ENCODE measurements at places on chromosomes 4 and X.

DNA sequence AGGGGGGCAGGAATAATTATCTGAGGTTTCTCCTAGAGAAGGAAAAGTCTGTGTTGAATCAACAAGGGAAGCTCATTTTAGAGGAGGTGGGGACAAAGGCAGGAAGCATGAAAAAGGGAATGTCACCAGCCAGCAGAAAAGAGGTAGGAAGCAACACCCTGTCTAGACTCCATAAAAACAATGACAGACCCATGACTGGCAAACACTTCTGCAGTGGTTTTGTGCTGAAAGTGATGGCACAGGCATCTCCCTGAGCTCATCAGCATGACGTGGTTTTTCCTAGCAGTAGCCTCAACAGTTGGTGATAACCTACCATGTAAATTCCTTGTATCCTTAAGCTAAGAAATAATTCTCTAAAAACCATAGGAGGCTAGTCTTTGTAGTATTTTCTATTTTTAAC is 110.7 kb upstream of the GALNT7 start:
- no peak for DNase-seq

GRCh38 chrX:19017271-19017670 is 33.4 kb upstream of the PHKA2 start:
- DNase-seq, result no peak

DNA sequence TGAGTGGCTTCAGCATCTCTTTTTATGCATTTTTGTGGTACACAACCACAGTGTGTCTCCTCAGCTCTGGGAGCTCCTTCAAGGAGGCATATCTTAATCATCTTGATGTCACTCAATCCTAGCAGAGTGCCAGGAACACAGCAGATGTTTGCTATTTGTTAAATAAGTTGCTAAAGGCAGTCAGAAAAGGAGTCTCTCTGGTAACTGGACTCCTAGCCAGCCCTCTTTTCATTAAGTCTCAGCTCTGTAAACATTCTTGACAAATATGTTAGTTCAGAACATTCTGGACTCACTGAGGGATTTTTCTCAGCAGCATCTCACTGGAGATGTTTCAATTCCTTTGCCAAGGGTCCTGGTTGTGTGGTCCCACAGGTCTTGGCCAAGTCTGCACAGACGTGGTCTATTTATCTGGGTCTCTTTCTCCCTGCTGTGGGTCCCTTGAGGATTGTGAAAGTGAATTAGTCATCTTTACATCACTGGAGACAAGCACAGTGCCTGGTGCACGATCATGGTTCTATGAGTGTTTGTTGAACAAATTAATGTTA is 20.3 kb upstream of the FAM9C start:
- no peak for DNase-seq

- DNase-seq, result no peak
Measured at GRCh38 chr4:17846266-17846665, 35.5 kb downstream of the NCAPG start.

DNA sequence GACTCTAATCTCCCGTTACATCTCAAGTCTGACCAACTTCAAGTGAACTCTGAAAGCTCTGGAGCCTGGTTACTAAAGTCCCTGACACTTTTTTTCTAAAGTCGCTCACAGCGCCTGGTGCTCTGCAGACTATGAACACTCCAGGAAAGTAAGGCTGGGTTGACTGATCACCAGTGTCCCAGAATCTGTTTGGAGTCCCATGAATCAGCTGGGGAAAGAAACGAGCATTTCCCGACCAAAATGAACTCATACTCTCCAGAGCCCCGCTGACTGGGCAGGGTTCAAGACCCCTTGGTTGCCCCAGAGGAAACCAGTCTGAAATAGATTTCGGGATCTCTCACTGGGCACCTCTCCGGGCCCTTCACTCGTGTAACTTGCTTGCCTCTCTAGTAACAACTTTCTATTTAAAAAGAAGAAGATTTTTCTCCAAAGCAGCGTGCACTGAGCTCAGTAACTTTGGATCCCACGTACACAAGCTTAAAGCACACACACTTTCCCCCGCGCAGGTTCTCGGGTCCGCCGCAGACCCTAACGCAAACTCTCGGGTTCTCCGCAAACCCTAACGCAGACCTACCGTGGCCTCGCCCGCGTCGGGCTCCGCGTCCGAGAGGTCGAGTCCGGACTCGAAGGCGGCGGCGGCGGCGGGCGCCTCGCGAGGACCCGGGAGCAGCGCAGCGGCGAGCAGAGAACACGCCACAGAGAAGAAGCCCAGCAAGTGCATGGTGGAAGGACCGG is 964 bp downstream of the VEGFC start:
- DNase-seq, result no peak

- no peak for DNase-seq
Measured at GRCh38 chr4:7426525-7427171, 8.1 kb downstream of the PSAPL1 start.

- DNase-seq, result no peak
Measured at GRCh38 chr4:73690051-73690738, 50.2 kb upstream of the CXCL8 start.

GRCh38 chr4:145755802-145756201 is 75.9 kb downstream of the C4orf51 start:
- DNase-seq, result no peak

GRCh38 chr4:151361126-151361525 is 35.7 kb upstream of the SH3D19 start:
- DNase-seq, result no peak

DNA sequence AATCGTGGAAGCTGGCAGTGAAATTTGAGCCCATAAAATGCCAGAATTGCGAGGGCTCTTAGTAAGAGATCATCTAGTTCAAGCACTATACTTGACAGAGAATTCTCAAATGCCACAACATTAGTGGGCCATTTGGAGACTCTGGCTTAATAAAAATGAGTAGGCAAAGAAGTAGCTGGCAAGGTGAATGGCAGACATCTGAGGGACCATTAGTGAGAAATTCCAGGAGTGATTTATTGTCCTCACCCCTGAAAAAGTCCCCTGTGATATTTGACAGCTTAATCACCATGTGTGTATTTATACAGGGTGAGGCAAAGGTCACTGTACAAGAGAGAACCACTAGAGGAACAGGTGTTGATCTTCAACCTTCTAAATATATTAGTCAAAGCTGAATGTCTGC is 207.5 kb downstream of the CHRDL1 start:
- DNase-seq, result no peak

DNA sequence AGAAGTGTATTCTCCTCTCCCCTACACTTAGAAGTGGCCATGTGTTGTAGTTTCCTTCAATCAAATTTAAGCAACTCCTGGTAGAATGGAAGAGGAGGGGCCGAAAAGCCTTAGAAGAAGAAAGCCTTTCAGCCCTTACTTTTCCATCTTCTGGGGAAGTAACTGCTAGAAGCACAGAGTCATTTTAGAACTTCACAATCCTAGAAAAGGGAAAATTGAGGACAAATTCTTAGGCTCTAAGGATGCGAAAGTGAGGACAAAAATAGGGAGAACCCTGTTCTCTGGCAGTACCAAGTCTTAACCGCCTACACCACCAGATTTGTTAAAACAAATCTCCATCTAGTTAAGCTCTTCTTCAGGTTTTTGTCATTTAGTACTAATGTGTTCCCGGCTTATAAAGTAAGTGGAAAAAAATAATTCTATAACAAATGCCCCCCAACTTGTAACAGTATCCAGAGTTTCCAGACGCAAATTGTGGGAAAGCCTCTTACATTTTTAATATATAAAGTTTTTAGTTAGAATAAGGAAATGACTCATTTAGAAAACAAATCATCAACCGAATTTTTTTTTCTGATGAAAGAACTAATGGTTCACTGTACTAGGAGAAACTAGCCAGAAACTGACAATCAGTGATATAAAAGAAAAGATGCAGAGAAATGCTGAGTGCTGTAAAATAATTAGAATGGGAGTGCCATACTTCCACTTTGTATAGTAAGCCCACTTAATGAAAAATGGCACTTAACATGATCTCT is 76.0 kb downstream of the ARAP2 start:
- DNase-seq, result no peak

- DNase-seq, result no peak
Measured at GRCh38 chr4:85995361-85995760, 364.5 kb downstream of the MAPK10 start.

GRCh38 chr4:128155231-128155855 is 94.2 kb downstream of the LARP1B start:
- no peak for DNase-seq

DNA sequence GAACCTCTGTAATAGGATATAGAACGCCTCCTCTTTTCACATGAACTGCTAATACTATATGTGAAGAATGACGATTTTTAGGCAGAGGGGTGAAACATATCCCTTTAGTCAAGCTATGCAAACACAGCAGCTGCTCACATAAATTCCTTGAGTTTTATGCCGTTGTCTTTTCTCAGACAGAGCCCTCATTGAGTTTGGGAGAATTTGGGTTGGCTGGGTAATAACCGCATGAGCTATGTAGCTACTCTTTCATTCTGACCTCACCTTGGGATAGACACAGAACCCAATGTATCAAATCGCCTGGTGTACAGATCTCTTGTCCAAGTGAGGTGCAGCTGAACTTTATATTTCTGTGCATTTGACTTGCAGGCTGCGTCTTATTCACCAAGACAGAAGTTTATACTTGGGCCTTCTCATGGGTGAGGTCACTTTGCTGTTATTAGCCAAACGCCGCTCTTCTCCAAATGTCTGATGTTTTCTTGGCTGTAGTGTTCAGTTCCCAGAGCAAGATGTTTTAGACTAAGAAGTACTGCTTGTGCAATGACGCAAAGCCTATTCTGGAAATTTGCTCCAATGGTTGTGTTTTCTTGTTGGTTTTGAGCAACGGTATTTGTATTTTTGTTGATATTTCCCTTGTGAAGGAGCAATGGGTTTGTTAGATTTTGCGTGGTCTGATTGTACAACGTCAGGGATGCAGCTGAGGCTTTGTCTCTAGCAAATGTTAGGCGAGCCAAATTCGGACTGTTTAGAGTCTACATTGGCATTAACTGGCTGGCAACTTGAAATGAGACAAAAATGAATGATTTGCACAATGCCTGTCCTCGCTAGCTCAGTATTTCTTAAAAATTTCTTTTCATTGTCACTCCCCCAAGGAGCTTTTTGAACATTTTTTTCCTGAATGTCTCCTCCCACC is 11.2 kb upstream of the SPARCL1 start:
- DNase-seq, result no peak

DNA sequence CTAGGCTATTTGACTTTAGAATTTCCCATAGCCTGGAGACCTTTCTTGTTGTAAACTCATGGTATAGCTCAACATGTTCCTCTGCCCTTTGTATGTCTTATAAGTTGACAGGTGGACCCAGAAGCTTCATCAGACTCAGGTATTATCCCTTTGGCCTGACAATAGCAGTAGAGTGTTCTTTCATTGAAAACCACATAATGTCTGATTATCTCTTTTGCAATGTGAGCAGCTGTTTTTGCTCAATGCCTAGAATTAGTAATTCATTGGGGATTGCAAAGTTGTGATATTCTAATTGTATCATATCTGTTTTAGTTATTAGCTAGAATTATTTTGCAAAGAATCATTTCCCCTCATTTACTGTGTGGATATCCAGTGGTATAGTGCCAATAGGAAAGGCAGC is 27.5 kb downstream of the TBC1D19 start:
- no peak for DNase-seq

- no peak for DNase-seq
Measured at GRCh38 chr4:23305026-23305425, 584.8 kb downstream of the PPARGC1A start.

All from GM06990 (cell line).